ENCODE measurements at places on chromosomes 2 and 18. TPM values are rescaled to one million over a fixed set of nuclear protein-coding genes. Genes with fewer than 3 reads are reported as not detected.

The CRYGD gene
- not detected for total RNA-seq

The PARD6G gene
- total RNA-seq, result 3.7 TPM

The RBKS gene
- total RNA-seq, result 3.4 TPM

The SERPINB11 gene
- total RNA-seq, result not detected

The CCDC68 gene
- 1.0 TPM for total RNA-seq

The FKBP1B gene
- 15.2 TPM for total RNA-seq

The CTNNA2 gene
- total RNA-seq, result not detected

The WNT6 gene
- total RNA-seq, result not detected

The ALPP gene
- not detected for total RNA-seq

The UGT1A10 gene
- total RNA-seq, result not detected

The TFPI gene
- 95.0 TPM for total RNA-seq

The GALM gene
- 8.1 TPM for total RNA-seq

The CCL20 gene
- not detected for total RNA-seq

The KIAA2012 gene
- not detected for total RNA-seq

The ERMN gene
- total RNA-seq, result not detected

The C2orf66 gene
- not detected for total RNA-seq

The PDE1A gene
- total RNA-seq, result 2.7 TPM

The LINC00305 gene
- total RNA-seq, result not detected

The C2orf15 gene
- 0.16 TPM for total RNA-seq

The LRRC30 gene
- total RNA-seq, result not detected

The CCDC74B gene
- 8.8 TPM for total RNA-seq

The NEU2 gene
- not detected for total RNA-seq

The ASB18 gene
- not detected for total RNA-seq

The PRKCE gene
- total RNA-seq, result 10.1 TPM

The CPO gene
- total RNA-seq, result 0.13 TPM

The STAT4 gene
- under 0.01 TPM for total RNA-seq

The CYRIA gene
- 4.3 TPM for total RNA-seq

The SANBR gene
- total RNA-seq, result 5.5 TPM

The GALR1 gene
- total RNA-seq, result not detected

The ASXL3 gene
- 0.33 TPM for total RNA-seq

The IL1R2 gene
- total RNA-seq, result not detected

The AQP12B gene
- total RNA-seq, result not detected

The NGEF gene
- total RNA-seq, result 0.98 TPM

The ITM2C gene
- 230 TPM for total RNA-seq

The CIB4 gene
- not detected for total RNA-seq

The COL3A1 gene
- 540 TPM for total RNA-seq

The ANKRD39 gene
- total RNA-seq, result 34.7 TPM

The GRB14 gene
- total RNA-seq, result 51.3 TPM

The INPP1 gene
- total RNA-seq, result 8.2 TPM

The FEV gene
- total RNA-seq, result not detected
